ENCODE measurements at places on chromosomes 13 and 19.

GRCh38 chr19:11123114-11123513, 32.5 kb downstream of the SPC24 start:
- no peak for DNase-seq

DNA sequence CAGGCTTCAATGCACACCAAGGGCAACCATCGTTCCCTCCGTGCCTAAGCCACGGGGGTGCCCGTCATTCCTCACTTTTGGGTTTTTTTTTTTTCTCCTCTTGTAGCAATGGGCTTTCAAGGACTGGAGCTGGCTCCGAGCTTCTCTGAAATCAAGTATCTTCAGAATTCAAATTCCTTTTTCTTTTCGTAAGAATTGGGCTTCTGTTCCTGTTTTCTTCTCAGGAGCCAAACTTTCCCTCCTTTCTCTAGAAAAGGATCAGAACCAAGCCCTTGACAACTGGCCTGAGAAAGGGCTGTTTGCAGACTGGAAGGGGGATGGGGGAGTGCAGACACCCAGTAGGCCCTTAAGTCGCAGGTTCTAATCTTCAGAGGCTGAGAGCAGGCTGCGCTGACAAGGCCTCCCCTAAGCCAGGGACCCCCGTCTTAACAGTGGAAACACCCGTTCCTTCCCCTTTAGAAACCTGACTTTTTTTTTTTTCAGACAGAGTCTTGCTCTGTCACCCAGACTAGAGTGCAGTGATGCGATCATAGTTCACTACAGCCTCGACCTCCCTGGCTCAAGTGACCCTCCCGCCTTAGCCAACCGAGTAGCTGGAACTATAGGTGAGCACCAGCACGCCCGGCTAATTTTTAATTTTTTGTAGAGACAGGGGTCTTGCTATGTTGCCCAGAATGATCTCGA, 51.6 kb downstream of the RFX2 start:
- no peak for DNase-seq

DNA sequence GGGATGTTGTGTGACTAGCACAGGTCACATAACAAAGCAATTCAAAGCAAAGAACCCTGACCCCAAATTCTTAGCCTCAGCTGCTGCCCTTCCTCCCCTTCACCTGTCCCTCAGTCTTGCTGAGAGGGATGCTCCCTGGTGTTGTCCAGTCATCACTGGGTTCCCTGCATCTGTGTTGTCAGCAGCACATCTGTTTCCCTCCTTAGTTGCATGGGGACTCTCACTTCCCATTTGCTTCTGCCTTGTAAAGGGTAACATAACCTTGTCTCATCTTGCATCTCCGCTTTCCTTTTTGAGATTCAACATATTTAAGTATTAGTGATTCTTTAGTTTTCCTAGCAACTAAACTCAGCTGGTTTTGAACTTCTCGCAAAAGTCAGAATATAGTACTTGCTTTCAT, 54.0 kb downstream of the SPATA13 start:
- DNase-seq, result no peak

- no peak for DNase-seq
Observed at GRCh38 chr13:31747291-31747690, 8.0 kb downstream of the RXFP2 start.

DNA sequence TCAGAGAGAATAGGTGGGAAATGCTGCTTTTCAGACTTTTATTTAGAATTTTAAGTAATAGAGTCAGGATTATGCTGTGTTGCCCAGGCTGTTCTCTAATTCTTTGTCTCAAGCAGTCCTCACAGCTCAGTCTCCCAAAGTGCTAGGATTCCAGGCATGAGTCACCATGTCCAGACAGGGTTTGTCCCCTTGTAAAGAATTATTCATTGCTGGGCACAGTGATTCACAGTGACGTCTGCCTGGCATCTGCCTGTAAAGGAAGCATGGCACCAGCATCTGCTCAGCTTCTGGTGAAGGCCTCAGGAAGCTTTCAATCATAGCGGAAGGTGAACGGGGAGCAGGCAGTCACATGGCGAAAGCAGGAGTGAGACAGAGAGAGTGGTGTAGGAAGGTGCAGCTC, 17.7 kb downstream of the ZNF763 start:
- no peak for DNase-seq

DNA sequence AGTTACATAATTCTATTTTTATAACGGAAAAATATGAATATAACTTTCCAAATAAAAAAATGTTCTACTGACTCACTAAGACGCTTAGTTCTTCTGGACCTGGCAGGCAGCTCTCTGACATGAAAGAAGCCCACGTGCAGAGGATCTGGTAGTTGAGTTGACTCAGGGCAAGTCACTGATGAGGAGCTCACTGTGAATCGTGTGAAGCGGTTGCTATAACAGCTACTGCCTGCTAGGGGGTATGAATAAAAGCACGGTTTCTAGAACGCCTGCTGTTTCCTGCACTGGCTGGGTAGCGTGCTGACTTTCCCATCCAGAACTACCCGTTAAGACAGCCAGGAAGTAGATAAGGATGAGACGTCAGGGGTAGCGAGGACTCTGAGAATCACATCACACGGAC, 54.7 kb upstream of the WASF3 start:
- DNase-seq, result no peak

GRCh38 chr13:75318138-75318833, 163.7 kb downstream of the TBC1D4 start:
- no peak for DNase-seq

DNA sequence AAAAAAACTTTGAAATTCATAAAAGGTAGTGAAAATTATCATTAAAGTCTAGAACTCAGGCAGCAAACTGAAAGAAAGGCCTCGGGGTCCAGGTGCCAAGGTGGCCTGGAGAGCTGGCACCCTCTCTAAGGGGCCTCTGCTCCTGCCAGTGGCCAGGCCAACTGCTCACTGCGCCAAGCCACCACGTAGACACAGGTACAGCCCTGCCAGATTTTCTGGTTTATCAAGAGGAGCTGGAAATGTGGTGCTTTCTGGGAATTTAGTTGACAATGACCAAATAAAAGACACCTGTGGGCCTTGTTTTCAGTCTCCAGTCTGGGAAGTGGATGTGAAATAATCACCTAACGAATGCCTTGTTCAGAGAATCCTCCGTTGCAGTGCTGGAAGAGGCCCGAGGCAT, 22.8 kb downstream of the ZNF574 start:
- no peak for DNase-seq

GRCh38 chr13:46926916-46927590, 30.2 kb upstream of the HTR2A start:
- DNase-seq, result no peak

DNA sequence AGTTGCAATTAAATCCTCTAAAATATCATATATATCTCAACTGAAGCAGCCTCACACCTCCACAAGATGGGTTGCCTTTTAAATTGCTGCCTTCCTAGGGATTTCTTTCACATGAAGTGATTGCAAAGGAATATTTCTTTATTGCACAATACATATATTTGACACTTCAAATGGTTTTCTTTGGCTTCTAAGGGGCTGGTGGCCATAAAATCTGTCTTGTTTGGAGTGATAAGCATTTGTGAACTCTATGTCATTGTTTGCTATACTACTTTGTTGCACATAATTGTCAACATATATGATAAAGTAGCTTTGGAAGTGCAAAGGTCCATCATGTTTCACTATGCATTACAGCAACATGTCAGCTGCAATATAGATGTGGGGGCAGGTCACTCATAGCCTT, 2380.9 kb downstream of the PCDH9 start:
- no peak for DNase-seq

GRCh38 chr13:96794669-96795068, 199.6 kb downstream of the OXGR1 start:
- no peak for DNase-seq

- no peak for DNase-seq
Observed at GRCh38 chr13:58806401-58806800, 1174.9 kb downstream of the PCDH17 start.

- no peak for DNase-seq
Observed at GRCh38 chr13:31930490-31930889, 101.1 kb upstream of the FRY start.

GRCh38 chr13:47179321-47179720, 282.5 kb upstream of the HTR2A start:
- DNase-seq, result no peak

DNA sequence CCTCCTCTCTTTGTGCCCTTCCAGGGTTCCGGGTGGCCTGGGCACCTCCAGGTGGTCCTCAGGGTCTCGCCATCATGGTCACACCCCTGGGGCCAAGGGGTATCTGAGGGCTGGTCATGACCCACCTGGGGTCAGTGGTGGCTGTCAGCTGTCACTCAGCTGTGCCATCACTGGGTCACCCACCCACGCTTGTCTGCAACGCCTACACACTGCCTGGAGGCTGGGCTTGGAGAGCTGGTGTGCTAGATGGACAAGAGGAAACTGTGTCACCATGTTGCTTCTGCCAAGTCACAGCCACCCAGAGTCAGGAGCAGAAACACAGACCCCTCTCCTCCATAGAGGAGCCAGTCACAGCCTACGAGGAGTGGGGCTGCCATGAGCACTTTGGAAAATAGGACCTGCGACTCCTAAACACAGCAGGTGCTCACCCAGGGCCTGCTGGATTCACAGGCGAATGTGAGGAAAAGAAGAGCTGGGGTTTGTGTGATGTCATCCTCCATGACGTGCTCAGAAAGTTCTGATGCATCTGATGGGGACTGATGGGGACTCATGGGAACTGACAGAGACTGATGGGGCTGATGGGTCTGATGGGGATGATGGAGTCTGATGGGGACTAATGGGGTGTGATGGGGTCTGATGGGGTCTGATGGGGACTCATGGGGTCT, 10.7 kb upstream of the GRTP1 start:
- DNase-seq, result no peak

GRCh38 chr19:19651076-19651475, 7.6 kb upstream of the GMIP start:
- no peak for DNase-seq

GRCh38 chr19:795691-796581, 1.3 kb upstream of the PTBP1 start:
- DNase-seq, result no peak

DNA sequence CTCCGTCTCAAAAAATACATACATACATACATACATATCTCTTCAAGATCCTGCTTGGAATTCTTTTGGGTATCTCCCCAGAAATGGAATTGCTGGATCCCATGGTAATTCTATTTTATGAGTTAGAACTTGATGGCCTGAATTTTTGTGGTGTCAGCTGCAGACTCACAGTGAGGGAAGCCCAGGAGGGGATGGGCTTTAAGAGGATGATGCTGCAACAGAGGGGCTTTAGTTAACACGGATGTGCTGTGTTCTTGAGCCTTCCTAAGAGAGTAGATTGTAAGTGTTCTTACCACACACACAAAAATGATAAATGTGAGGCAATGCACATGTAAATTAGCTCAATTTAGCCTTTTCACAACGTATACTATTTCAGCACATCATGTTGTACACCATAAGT, 31.8 kb downstream of the CACNG6 start:
- DNase-seq, result no peak

GRCh38 chr19:858284-858683, 1.2 kb upstream of the CFD start:
- no peak for DNase-seq

- no peak for DNase-seq
Observed at GRCh38 chr13:103140001-103140671, 73.9 kb upstream of the SLC10A2 start.

DNA sequence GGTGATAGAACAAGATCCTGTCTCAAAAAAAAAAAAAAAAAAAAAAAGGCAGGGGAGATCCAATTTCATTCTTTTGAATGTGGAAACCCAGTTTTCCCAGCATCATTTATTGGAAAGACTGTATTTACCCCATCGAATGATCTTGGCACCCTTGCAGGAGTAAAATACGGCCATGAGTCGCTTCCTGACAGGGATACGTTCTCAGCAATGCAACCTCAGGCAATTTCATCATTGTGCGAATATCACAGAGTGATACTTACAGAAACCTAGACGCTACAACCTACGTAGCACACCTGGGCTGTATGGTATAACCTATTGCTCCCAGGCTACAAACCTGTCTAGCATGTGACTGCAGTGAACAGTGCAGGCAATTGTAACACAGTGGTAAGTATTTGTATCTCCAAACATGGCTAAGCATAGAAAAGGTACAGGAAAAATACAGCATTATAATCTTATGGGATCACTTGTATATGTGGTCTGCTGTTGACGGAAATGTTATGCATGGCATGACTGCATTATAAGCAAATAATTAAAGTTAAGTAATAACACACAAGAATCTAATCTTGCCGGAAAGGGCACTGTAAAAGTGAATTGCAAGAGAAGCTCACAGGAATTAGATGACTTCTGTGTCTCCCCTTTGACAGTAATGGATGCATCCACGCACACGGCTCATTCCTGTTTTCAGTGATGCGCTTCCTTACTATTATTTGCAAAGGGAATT, 24.1 kb downstream of the RFX2 start:
- DNase-seq, result no peak

GRCh38 chr13:25169951-25170553, 2.0 kb downstream of the AMER2 start:
- DNase-seq, result no peak

DNA sequence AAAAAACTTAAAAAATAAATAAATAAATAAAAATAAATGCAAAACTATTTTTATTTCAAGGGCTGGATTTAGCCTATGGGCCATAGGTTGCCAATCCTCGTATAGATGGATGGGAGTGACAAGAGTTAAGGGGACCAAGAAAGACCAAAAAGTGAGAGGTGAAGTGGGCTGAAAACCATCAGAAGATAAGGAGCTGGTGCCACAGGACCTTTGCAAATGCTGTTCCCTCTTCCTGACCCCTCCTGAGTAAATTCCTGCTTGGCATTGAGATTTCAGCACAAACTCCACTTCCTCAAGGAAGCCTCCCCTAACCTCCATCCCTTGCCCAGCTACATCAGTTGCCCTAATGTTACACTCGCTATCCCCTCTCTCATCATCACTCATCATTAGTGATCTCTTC, 11.0 kb downstream of the OR1I1 start:
- no peak for DNase-seq

DNA sequence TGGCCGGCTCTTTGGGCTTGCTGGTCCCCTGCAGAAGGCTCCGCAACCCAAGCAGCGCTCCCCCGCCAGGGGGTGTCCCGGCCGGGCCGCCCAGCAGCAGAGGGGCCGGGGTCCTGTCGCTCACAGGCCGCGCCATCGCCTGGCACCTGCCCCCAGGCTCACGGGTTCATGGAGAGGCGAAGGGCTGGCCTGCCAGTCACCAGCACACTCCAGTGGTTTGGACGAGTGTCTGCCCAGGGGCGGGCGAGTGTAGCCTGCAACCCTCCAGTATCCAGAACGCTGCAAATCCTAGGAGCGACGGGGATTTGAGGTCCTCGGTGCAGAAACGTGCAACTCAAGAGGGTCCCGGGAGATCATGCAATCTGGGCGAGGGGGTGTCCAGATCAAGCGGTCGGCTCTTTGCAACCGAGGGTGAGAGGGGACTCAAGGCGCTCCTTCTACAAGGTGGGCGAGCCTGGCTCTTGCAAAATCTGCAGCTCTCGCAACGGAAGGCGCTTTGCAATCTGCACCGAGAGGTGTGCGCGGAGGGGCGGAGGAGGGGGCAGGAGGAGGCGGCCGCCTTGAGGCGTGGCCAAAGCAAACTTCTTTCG, at the start of gene DBP:
DBP (minus strand) TSS at position 521 of the 590 bp plus-strand sequence; CDS start at position 136, 385 bp downstream.
- no peak for DNase-seq
